ENCODE measurements at places on chromosomes 2 and 18.

- no peak for DNase-seq
Measured at GRCh38 chr18:11951390-11951851, 29.9 kb upstream of the IMPA2 start.

DNA sequence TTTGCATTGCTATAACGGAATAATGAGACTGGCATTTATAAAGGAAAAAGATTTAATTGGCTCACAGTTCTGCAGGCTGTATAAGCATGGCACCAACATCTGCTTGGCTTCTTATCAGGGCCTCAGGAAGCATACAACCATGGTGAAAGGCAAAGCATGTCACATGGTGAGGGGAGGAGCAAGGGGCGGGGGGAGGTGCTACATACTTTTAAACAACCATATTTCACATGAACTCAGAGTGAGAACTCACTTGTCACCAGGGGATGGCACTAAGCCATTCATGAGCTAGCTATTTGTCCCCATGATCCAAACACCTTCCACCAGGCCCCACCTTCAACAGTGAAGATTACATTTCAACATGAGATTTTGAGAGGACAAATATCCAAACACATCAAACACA is 188.7 kb downstream of the MBD5 start:
- no peak for DNase-seq

GRCh38 chr2:70511971-70512729 is 41.5 kb downstream of the TGFA start:
- DNase-seq = no peak

DNA sequence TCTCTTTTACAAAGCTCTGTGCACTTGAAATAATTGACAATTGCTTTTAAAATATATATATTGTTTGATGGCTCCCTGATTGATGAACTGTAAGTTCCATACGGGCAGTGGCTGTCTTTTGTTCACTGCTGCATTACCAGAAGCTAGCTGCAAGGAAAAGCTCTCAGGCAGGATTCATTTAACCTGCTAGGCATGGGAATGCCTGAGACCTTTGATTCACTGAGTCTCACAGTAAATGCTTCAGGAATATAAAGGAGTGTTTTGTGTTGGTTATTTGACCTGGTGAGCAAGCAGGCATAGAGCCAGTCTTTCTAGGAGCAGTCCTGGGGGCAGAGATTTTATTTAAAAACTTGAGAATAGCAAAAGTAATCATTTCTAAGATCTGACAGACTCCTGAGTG is 193.2 kb upstream of the ITGA4 start:
- DNase-seq = no peak

- no peak for DNase-seq
Measured at GRCh38 chr18:75656035-75656434, 228.5 kb upstream of the SMIM21 start.

DNA sequence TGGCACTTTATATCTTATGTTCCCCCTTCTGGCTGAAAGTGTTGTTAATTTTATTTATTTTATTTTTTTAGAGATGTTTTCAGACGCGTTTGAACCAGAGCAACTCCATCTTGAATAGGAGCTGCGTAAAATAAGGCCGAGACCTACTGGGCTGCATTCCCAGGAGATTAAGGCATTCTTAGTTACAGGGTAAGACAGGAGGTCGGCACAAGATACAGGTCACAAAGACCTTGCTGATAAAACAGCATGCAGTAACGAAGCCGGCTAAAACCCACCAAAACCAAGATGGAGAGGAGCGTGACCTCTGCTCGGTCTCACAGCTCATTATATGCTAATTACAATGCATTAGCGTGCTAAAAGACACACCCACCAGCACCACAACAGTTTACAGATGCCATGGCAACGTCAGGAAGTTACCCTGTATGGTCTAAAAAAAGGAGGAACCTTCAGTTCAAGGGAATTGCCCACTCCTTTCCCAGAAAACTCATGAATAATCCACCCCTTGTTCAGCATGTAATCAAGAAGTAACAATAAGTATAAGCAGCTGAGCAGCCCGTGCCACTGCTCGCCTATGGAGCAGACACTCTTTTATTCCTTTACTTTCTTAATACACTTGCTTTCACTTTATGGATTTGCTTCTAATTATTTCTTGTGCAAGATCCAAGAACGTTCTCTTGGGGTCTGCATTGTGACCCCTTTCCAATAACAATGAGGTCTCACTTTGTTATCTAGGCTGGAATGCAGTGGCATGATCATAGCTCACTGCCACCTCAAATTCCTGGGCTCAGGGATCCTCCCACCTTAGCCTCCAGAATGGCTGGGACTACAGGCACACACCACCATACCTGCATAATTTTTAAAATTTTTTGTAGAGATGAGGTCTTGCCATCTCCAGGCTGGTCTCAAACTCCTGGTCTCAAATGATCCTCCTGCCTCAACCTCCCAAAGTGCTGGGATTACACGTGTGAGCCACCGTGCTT is 55.9 kb downstream of the CACNB4 start:
- no peak for DNase-seq

GRCh38 chr2:222447131-222447530 is 22.8 kb downstream of the SGPP2 start:
- no peak for DNase-seq

- DNase-seq = no peak
Measured at GRCh38 chr2:1698188-1698945, 45.9 kb downstream of the PXDN start.

- no peak for DNase-seq
Measured at GRCh38 chr2:230877116-230877758, 12.5 kb downstream of the ITM2C start.

- no peak for DNase-seq
Measured at GRCh38 chr2:44171018-44171417, 2.3 kb downstream of the PPM1B start.

- no peak for DNase-seq
Measured at GRCh38 chr2:2325516-2325915, 5.6 kb downstream of the MYT1L start.

- DNase-seq = peak; percentile 22
Measured at GRCh38 chr2:30862054-30862651, 54.9 kb upstream of the CAPN13 start.

GRCh38 chr2:182713601-182714000 is 2.5 kb upstream of the DNAJC10 start:
- DNase-seq = no peak

DNA sequence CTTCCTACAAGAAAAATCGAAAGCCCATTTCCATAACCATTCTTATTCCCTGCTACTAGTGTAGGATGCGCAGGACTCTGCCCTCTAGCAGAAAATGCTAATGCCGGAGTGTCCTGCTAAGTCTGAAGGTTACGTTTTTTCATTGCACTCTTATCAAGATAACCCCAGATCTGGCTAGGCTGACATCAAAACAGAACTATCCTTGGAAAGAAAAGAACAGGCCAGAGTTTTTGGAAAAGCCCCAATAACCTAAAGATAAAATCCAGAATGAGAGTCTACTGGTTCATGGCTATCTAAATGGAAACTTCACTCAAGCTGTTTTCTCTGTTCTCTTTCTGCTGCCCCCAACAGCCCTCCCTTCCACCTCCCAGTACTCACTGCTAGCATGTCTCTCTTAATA is 913 bp downstream of the RNF152 start:
- no peak for DNase-seq

All from T-helper 9 cell (primary cell).